ENCODE measurements at places on chromosomes 7 and 10.

- DNase-seq = no peak
These were observed 24.8 kb upstream of the UNC5B start for GRCh38 chr10:71187600-71187999.

DNA sequence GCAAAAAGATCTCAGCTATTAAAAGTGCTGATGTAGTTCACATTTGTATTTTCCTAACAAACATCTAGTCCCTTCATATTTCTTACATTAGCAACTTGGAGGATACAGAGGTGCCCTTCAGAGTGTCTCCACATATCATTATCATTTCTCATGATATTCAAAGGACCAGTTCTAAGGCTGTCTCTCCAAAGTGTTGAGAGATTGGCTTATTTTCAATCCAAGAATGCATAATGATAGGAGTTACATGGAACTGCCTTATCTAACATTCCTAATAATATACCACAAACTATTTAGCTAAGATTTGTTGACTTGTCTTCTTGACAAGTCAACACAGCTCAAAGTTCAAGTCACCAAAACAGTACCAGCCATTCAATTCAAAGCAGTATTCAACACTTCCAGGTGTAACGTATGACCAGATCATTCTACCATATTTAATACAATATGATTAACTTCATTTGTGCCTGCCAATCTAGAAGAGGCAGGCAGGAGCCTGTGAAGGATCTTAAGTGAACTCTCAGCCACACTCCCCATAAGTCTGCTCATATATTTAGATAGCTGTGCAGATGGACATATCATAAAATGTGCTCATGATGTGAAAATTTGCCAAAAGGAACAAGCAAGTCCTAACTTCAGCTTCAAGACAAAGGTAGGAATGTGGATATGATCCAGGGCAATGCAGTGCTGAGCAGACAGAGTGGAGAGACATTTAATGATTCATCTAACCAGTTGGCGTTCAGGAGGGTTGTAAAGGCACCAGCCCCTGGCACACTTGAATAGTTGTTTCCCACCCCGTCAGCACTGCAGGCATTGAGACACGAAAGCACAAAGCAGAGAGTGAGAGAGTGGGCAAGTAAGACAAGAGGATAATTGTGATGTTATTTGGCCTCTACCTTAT is 108.3 kb downstream of the MTERF1 start:
- no peak for DNase-seq

DNA sequence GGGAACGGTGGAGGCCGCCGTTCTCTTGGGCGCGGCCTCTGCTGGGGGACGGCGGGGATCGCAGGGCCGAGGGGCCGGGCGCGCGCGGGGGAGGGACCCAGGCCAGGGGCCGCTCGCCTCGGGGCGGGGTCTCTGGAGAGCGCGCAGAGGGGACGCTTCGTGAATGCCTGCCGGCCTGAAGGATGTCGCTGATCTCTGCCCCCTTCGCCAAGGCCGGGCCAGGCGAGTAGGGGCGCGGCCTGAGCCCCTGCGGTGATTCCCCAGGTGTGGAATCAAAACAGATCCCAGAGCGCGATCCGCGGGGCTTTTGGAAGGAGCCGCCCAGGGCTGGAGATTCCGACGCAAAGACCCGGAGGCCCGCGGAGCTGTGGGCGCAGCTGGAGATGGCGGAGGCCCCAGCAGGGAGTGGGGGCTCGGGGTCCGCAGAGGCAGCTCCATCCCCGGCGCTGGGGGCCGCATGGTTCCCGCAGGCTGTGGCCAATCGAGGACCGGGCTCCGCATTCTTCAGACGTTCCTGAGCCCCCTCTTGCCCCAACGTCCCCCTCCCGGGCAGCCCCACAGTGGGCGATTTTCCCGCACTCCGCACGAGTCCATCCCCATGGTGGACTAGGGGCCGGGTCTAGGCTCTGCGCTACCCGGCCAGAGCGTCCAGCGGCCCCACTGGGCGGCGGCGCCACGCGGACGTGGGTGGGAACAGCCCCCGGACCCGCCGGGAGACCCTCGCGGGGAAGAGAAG is 166.0 kb downstream of the ACTR3B start:
- no peak for DNase-seq

DNA sequence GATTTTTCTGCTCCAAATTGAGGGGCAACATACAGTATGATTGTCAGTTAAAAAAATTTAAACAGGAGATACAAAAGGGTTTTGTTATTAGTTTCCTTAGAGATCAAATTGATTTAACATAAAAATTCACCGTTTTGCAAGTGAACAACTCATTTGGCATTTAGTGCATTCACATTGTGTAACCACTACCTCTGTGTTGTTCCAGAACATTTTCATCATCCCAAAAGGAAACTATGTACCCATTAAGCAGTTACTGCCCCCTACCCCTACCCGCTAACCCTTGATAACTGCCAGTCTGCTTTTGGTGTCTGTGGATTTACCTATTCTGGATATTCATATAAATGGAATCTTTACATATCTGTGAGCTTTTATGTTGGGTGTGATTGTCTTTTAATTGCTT is 3.1 kb downstream of the ZRANB1 start:
- no peak for DNase-seq

- no peak for DNase-seq
These were observed 302.3 kb upstream of the AUTS2 start for GRCh38 chr7:69295977-69296376.

- no peak for DNase-seq
These were observed 5.4 kb upstream of the INPP5A start for GRCh38 chr10:132532179-132532578.

DNA sequence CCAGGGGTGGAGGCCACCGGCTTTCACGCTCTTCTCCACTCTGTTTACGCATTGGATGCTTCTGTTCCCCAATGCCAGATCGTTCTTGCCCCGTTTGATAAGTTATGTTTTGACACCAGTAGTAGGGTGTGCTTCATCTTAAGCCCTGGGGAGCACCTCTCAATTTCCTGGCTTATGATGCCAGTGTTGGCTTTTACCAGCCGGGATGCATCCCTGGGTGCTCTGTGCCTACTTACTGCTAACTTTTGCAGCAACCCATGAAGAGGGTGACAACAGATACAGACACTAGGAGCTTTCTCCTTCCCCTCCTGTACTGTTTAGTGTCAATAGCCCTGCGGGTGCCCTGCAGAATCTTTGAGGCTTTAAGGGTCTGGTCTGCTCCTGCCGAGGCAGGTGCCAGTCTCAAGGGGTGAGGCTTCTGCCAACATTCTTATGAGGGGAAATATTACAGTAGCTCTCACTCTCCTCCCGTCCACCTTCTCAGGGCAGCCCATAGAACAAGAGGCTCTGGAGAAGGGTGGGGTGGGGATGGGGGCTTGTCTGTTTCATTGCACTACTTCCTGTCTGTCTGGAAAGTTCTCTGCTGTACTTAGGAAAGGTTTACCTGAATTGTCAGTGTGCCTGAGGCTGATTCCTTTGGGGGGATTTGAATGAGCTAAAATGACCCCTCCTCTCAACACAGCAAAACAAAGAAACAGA is 23.3 kb downstream of the ADCY1 start:
- no peak for DNase-seq

GRCh38 chr7:111873326-111873646 is 311.0 kb upstream of the IMMP2L start:
- DNase-seq = no peak

DNA sequence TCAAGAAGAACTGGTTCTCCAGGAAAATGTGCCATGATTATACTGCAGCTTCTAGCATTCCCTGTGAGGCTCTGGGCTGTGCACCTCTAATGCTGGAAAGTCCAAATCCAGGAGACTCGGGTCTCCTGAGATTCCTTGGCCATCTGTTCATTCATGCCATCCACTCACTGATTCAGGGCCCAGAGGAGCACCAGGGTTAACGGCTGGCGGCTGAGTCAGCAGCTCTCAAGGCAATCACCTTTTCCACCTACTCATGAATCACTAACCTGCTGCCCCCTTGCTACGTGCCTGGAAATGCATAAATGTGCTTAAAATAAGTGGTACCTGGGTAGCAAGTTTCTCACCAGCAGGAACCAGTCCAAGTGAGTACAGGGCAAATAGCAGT is 132.7 kb downstream of the KCNMA1 start:
- no peak for DNase-seq

GRCh38 chr10:3131098-3131497 is 41.5 kb downstream of the PITRM1 start:
- no peak for DNase-seq

DNA sequence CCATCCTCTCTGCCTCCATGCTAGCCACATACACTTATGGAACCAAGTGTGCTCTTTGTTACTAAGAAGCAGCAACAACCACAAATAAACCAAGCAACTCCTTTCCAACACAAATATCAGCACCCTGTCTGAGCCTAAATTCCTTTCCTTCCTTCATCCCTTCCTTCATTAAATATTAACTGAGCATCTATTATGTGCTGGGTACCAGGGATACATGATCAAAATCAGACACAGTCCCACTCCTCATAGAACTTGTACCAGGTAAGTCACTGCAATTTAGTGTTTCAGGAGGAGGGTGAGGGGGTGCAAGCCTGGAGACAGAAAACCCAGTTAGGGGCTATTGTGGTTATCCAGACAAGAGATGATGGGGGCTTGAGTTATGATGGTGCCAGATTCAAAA is 10.8 kb downstream of the CREB5 start:
- DNase-seq = no peak

GRCh38 chr10:22389856-22390589 is 44.7 kb downstream of the SPAG6 start:
- no peak for DNase-seq

DNA sequence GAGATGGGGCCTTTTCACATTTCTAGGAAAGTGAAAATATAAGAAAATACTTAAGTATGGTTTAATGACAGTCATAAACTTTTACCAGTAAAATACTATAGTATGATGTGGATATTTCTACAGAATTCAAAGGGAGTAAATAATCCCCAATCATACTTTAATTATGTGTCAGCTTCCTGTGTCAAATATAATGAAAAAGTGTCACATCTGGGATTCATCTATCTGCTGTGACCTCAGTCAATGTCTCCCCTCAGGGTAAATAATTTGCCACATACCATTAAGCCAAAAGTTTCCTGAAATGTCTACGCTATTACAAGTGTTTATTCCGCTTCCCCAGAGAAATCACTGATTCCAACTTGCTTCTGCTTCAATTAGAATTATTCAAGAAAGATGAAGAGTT is 110.5 kb downstream of the ITGA8 start:
- no peak for DNase-seq

GRCh38 chr10:84951616-84952015 is 623.2 kb downstream of the CCSER2 start:
- no peak for DNase-seq

- DNase-seq = no peak
These were observed 140.2 kb downstream of the AUTS2 start for GRCh38 chr7:69738396-69738951.

Data from stimulated activated CD8-positive, alpha-beta memory T cell treated with anti-CD3 and anti-CD28 coated beads, Interleukin-15, amount 100 ng/mL, for 4 hours (primary cell).